AG10803 (cell line): ENCODE measurements at places on chromosomes 2 and 18.

- DNase-seq: peak; percentile 21
These were observed 71.9 kb upstream of the NFU1 start for GRCh38 chr2:69509011-69509749.

- peak; percentile 3 for DNase-seq
These were observed 121.6 kb downstream of the GALNT1 start for GRCh38 chr18:35703043-35703688.

GRCh38 chr2:2039826-2040225 lies 291.2 kb downstream of the MYT1L start:
- DNase-seq: no peak

- peak; percentile 57 for DNase-seq
These were observed 9.5 kb upstream of the MALL start for GRCh38 chr2:110124939-110125691.
